Activated CD8-positive, alpha-beta memory T cell treated with anti-CD3 and anti-CD28 coated beads for 48 hours (primary cell): ENCODE measurements at places on chromosomes 3 and 15.
A peak's percentile ranks its signal among the peaks of the same experiment; 100 is the strongest.

DNA sequence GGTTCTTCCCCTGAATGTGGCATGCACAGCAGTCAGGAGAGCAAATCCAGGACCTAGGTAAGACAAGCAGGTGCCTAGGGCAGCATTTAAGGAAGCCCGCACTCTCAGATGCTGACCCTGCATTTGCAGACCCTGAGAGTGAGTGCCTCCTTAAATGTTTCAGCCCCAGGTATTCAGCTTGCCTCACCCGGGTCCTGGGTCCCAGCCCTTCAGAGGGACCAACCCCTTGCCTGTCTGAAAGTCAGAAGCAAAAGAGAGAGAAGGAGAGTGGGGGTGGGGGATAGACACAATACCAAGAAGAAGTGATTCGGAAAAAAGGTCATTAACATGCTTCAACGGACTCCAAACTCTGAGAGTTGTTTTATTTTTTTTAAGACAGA is 75.0 kb downstream of the MEGF11 start:
- DNase-seq = no peak

DNA sequence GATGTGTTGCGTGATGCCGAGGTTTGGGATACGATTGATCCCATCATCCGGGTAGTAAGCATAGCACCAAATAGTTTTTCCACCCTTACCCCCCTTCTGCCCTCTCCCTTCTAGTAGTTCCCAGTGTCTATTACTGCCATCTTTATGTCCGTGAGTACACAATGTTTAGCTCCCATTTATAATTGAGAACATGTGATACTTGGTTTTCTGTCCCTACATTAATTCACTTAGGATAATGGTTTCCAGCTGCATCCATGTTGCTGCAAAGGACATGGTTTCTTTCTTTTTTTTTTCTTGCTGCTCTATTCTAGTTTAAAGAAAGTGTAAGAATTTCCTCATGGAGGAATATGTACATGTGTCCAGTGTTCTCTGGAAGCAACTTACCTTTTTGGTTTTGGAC is 51.8 kb downstream of the NSUN3 start:
- DNase-seq = no peak

DNA sequence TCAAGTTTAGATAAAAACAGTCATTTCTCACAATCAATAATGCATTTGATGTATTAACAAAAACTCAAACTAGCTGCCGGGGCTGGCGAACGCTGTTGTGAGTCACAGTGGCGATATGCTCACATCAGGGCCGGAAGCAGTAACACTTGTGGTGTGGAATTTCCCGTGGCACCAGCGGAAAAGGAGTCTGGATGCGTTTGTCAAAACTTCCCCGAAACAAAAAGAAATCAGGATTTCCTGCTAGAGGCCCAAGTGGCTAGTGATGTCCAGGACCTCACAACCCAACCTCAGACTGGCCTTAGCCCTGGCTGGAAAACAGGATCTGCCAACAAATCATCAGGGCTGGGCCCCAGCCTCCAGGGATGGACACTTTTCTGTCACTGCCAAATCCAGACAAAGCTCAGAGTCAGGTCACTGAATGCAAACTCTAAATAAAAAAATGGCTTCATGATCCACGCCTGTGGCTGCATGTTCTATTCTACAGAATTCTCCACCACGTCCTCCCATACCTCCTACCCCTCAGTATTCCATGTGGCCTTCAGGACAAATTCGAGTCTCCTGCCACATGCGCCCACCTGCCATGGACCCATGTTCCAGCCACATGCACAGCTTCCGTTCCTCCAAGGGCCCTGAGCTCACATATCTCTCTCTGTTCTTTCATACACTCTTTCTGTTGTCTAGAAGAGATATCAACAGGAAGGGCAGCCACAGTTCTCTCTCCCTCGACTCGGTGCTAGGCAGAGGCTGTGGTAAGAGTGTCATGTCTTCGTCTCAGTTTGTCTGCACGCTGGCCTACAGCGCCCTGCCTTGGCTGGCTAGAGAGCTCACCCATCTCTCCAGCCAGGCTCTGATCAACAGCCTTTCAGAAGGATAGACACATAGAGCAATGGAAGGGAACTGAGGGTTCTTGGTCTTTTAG is 35.4 kb downstream of the EHD4 start:
- DNase-seq = peak; percentile 12

DNA sequence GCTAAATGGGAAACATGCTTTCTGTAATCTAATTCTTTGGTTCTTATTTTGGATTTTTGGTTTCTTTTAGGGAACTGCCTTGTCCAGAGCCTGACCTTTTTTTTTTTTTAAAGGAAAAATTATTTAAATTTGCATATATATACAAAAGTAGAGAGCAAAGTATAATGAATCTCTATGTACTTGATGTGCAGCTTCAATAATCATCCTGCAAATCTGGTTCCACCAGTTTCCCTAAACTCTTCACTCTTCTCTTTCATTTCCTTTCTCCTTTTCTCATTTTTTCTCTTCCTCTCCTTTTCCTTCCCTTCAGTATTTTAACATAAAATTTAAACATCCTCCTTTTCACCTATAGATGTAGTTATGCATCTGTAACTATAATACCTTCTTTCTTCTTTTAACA is 82.5 kb downstream of the USP13 start:
- no peak for DNase-seq

DNA sequence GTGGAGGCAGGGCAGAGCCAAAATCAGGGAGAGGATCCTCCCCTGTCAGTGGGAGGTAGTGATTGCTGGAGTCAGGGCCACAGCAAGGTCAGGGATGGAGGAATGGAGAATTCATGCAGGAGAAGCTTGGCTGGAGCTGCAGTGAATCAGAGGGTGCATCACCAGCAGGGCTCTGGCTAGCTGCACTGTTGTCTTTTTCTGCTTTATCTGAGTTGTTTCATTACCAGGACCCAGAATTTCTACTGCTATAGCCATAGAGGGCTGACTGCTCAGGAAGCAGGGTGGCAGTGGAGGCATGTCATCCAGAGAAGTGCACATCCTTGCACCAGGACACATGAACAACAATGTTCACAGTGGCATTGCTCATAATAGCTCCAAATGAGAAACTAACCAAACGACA is 113.5 kb upstream of the GALNT15 start:
- no peak for DNase-seq

DNA sequence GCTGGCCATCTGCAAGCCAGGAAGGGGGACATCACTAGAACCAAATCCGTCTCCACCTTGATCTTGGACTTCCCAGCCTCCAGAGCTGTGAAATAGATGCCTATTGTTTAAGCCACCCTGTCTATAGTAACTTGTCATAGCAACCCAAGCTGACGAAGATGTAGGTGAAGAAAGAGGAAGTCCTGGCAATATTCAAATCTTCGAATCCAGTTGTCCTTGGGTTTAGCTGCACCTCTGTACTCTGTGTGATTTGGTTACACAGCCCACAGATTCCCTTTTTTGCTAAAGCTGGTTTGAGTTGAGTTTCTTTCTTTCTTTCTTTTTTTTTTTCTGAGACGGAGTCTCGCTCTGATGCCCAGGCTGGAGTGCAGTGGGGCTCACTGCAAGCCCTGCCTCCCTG is 68.0 kb upstream of the XCR1 start:
- DNase-seq = no peak

DNA sequence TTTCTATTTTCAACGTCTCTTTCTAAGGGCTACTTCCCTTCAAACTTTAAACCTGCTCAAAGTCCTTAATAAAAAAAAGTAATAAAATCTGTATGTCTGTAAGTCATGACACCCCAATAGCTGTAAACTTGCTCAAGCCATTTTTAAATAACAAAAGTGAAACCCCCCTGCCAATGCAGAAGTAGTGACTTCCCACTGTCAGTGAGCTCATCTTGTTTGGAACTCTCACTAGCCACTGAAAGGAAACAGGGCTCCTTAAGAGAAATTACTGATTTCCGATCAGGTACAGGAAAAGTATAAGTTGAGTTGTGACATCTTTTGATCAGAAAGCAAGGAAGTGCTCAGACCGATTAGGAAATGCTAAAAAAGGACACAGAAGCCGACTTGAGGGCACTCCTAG is 27.6 kb upstream of the GPR171 start:
- DNase-seq = no peak

GRCh38 chr3:120080836-120081235 is 13.4 kb downstream of the GSK3B start:
- DNase-seq = no peak

GRCh38 chr15:36334059-36334458 is 245.4 kb upstream of the CDIN1 start:
- no peak for DNase-seq

- no peak for DNase-seq
These were observed 178.0 kb downstream of the FMN1 start for GRCh38 chr15:33016405-33017024.

GRCh38 chr3:100023595-100023994 is 90.7 kb downstream of the FILIP1L start:
- DNase-seq = no peak

- DNase-seq = no peak
These were observed 23.0 kb upstream of the DNAJC13 start for GRCh38 chr3:132394320-132394719.

DNA sequence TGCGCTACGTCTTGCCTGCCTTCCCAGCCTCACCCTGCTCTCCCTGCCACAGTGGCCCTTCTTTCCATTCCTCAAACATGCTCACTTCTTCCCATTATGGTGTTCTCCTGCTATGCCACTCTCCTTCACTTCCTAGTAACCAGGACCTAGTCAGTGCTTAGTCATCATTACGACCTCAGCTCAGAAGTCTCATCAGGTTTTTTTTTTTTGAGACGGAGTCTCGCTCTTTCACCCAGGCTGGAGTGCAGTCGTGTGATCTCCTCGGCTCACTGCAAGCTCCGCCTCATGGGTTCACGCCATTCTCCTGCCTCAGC is 149.5 kb downstream of the GREM1 start:
- DNase-seq = no peak

GRCh38 chr3:154188846-154189245 is 67.7 kb downstream of the ARHGEF26 start:
- DNase-seq = no peak

DNA sequence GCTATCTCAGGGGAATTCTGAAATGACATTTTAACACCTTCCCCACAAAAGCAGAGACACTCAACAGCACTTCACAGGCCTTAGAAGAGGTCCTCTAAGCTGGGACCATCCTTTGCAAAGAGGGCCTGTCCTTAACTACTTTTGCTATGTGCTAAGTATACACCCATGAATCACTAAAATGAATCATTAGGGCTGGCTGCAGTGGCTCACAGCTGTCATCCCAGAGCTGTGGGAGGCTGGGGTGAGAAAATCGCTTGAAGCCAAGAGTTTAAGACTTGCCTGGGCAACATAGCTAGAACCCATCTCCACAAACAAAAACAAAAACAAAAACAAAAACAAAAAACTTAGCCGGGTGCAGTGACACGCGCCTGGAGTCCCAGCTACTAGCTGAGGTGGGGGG is 53.9 kb upstream of the MELTF start:
- no peak for DNase-seq

- no peak for DNase-seq
These were observed 52.7 kb upstream of the SPATA12 start for GRCh38 chr3:57007521-57008460.

DNA sequence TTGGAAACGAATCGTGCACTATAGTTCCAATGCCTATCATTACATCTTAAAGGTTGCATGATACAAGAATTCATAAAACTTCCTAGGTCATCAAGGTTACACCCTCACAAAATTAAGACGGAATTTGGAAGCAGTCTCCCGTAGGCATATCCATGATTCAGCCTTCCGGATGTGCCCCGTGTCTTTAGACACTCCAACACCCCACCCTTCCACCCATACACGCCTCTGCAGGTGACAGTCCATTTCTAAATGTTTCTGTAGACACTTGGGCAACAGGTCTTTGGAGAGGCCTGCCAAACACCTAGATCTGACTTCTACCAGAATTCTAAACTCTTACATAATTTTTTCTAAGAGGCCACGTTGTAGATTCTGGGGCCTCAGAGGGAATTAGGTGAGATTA is 49.8 kb downstream of the LDHAL6B start:
- DNase-seq = no peak

GRCh38 chr3:160291290-160291908 is 66.2 kb downstream of the C3orf80 start:
- DNase-seq = no peak

DNA sequence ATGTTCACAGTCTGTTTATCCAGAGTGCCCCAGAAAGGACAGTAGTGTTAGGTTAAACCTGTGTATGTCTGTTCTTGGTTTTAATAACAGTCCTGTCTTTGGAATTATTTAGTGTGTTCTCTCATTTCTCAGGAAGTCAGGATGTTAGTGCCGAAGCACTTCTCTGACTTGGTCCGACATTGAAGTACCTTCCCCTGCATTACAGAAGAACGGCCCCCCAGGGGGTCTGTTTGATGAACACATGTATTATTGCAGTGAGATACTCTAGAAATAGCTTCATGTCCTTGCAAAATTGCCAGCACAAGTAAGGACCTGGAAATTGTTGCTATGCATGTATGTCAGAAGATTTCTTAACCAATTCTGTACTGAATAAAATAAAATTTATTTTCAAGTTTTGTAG is 110.9 kb downstream of the IGF1R start:
- DNase-seq = no peak

GRCh38 chr3:43246976-43247375 is 39.4 kb upstream of the SNRK start:
- no peak for DNase-seq

DNA sequence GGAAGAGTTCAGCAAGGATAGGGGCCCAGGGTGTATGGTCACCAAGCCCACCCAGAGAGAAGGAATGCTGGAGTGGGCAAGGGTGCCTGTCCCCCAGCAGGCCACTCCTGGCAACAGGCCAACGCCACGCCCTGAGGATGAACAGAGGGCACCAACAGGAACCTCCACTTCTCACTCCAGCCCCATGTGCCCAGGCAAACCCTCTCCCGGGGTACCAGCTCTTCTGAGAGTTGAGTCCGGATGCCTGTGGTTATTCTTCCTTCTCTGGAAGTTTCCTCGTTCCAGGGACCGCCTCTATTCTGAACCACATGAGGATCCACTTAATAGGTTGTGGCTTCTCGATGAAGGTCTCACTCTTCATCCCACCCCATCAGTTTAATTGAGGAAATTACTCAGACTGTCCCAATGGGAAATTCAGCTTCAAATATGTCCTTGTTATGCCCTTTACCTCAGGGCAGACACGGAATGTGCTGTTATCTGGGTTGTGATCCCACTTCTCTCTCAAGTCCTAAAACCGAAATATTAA is 114.3 kb downstream of the LIPC start:
- DNase-seq = no peak

- DNase-seq = no peak
These were observed 29.9 kb downstream of the PDIA5 start for GRCh38 chr3:123096731-123097130.

- DNase-seq = no peak
These were observed 157.3 kb downstream of the WNT5A start for GRCh38 chr3:55329849-55330248.

GRCh38 chr3:55622733-55623132 is 135.6 kb upstream of the WNT5A start:
- DNase-seq = no peak
